Cortex of kidney (tissue), 1 donor: ENCODE measurements at places on chromosomes 12 and 14.

DNA sequence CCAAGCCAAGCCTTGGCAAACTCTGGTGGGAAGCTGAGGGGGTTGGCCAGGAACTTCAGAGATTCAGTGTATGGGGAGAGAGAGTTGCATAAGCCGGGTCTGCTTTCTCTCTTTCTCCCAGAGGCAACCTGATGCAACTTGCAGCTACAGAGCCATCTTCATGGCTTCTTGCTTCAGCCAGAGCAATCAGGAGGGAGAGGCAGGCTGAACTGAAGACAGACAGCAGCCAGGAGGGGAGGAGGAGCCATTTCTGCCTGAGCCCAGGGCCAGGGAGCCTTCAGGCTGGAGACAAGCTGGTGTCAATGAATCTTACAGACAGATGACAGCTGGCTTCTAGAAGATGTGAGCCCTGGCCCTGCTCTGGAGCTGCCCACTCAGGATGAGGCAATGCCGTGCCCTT is 18.7 kb downstream of the NPC2 start:
- no peak for DNase-seq

- DNase-seq = no peak
Observed at GRCh38 chr12:76952995-76953394, 74.2 kb upstream of the CSRP2 start.

GRCh38 chr12:5521456-5522325 is 89.8 kb downstream of the NTF3 start:
- DNase-seq = no peak

DNA sequence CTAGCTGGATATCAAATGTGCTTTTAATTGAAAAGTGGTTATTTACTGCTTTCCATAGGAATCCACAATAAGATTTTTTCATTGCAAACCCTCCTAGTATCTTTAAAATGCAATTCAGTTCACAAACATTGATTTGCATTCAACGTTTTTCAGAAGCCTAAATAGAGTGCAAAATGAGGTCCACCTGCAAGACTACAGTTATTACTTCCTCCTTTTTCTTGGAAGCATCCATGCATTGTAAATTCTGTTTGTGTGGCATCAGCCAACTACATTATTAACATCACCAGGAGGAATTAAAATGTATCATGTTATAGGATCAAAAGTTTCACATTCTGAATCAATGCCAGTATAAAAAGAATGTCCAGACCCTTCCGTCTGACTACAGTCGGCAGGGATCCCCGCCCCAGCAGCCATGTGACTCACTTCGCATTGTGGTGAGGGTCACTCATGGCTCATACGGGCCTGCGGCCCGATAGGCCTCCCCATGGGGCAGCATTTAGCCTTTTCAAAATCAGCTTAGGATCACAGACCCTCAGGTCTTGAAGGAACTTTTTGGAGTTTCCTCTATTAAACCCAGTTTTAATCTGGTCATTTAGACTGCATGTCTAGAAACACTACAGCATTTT is 46.3 kb downstream of the NTF3 start:
- DNase-seq = no peak

- no peak for DNase-seq
Observed at GRCh38 chr14:66330228-66330627, 155.9 kb upstream of the CCDC196 start.

- no peak for DNase-seq
Observed at GRCh38 chr12:76030341-76031080, 1.1 kb downstream of the PHLDA1 start.

DNA sequence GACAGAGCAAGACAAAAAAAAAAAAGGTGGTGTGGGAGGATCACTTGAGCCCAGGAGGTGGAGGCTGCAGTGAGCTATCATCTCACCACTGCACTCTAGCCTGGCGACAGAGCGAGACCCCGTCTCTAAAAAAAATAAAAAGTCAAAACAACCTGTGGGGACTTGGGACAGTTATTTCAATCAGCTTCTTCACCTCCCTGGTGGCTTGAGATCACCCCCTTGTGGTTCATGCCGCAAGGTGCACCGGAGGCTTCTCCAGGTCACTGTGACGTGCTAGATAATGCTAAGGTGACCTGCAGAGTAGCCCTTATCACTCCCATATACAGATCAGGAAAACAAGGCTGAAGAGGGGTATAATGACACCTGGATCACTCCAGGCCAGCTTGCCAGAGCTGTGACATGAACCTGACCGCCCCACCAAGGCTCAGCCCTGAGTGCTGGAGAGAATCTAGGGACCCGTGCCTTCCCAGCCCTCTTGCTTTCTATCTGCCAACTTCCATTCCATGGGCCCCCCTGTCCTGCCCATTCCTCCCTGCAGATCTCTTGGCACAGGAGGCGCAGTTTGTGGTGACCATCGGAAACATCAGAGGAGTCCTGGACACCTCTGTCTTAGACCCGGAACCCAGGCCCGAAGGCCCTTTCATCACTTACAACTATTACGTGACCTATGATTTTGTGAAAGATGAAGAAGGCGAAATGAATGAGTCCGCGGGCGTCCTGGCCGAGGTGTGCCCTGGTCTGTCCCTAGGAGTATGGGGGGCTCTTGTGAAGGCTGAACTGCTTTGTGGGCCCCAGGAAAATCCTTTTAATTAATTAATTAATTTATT is 8.1 kb downstream of the LRRC43 start:
- no peak for DNase-seq

DNA sequence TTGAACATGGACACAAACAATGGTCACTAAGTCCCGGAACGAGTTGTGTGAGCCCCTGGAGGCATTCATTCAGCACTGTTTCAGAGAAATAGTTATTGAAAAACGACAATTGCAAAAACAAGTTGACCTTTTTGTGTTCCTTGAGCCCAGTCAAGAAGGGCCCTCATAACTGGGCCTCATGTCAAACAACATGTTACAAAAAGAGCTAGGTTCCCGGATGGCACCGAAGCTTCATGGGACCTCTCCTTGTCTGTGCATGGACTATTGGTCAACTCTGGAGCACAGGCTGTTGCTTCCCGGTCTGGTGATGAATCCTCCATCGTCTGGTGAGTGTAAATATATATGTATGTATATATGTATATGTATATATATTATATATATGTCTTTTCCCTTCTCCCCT is 176.6 kb downstream of the ALG10 start:
- DNase-seq = no peak
